ENCODE measurements at places on chromosomes 1 and 21.

DNA sequence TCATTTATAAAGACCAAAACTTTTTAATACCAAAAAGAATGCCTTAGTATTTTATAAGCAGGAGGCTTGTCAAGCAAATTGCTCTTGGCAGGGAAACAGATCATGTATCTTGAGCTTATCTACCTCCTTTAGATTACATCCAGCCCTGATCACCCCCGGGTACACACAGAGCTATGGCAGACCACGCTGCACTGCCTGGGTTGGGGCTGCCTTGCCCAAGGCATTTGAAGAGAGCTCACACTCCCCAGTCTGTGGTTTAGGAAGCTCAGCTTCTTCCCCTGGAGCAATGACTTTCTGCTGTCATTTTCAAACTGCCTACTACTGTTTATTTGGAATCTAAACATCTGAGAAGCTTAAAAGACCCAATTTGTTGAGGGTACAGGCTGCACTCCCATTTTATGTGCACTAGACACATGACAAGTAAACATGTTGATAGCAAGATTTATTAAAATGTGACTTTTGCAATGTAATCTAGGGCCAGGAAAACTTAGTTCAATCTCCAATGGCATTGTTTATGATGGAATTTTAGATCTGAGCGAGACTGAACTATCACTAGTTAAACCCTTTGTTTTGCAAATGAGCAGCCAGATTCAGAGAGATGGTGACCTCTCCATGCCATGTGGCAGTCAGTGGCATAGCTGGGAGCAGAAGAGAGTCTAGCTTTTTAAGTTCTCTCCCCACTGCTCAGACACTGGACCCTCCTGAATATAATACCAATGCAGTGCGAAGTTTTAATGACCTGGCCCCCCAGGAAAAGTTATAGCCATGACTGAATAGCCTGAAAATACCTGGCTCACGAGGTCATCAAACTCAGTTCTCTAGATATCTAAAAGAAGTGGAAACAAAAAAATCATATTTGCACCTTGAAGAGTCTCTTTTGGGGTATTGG, 214.9 kb downstream of the HLX start:
- DNase-seq, result no peak

DNA sequence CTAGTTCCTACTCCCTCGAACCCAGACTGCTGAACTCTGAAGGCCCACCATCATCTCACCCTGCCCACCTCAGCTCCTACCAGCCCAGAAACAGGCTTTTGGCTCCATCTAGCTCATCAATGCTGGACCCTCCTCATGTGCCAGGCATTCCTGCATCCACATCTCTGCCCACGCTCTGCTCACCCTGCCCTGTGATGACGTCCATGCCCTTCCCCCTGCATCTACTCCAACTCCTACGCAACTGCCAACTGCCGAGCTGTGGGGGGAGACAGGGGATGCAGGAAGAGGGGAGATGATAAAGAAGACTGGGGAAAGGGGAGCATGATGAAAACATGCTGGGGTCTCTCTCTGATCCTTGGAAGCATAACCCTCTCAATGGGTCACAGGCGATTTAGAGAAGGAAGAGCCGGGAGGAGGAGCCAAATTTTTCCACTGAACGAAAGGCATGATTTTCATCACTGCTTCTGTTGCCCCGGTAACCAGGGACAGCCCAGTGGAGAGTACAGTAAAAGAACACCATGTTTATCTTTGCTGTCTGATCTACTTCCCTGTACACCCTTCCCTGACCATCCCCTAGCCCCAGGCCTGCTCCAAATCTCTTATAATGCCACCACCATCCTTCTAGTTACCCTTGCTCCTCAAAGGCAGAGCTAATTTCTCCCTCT, 44.3 kb downstream of the CD34 start:
- no peak for DNase-seq

GRCh38 chr1:116126281-116126680, 15.1 kb downstream of the MAB21L3 start:
- DNase-seq, result no peak

GRCh38 chr1:167617153-167618147, 12.6 kb upstream of the RCSD1 start:
- DNase-seq, result no peak

- no peak for DNase-seq
Observed at GRCh38 chr1:44236490-44237272, 23.4 kb downstream of the DMAP1 start.

DNA sequence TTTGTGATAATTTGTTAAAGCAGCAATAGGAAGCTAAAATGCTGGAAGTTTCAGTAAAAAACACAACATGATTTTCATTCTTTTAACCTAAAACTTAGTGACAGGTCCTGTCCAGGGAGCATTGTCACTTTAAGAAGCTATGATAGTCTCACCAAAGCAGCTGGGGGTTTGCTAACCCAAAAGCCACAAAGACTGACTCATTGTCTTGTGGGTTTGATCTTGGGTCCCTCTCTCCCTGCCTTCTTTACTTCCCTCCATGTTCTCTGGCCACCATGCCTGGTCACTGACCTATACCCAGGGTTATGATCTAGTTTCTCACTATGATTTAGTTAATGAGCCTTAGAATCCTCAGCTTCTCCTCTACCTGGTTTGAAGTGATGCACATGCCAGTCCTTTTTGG, 213.5 kb upstream of the PTGFR start:
- DNase-seq, result no peak
